ENCODE measurements at places on chromosomes 12 and 14. TPM values are rescaled to one million over a fixed set of nuclear protein-coding genes. Genes with fewer than 3 reads are reported as not detected.

Gene ZBTB1
- total RNA-seq: 28.0 TPM

DNA sequence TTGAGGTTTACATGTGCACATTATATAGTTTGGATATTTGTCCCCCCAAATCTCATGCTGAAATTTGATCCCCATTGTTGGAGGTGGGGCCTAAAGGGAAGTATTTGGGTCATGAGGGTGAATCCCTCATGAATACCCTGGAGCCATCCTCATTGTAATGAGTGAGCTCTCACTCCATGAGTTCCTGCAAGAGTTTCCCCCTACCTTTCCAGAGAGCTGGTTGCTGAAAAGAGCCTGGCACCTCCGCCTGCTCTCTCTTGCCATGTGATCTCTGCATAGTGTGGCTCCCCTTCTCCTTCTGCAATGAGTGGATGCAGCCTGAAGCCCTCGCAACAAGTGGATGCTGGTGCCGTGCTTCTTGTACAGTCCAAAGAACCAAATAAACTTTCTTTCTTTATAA lies 234.3 kb upstream of the DIO2 start:
- no peak for DNase-seq

GRCh38 chr12:32586390-32586789 lies 92.7 kb upstream of the DNM1L start:
- DNase-seq: peak; percentile 61

Gene KRT78
- total RNA-seq: 0.36 TPM

- DNase-seq: no peak
Observed at GRCh38 chr12:68861890-68862289, 53.9 kb downstream of the MDM2 start.

GRCh38 chr12:7961395-7962178 lies 25.6 kb upstream of the SLC2A3 start:
- no peak for DNase-seq

GRCh38 chr12:1915082-1915968 lies 3.1 kb downstream of the CACNA2D4 start:
- no peak for DNase-seq

DNA sequence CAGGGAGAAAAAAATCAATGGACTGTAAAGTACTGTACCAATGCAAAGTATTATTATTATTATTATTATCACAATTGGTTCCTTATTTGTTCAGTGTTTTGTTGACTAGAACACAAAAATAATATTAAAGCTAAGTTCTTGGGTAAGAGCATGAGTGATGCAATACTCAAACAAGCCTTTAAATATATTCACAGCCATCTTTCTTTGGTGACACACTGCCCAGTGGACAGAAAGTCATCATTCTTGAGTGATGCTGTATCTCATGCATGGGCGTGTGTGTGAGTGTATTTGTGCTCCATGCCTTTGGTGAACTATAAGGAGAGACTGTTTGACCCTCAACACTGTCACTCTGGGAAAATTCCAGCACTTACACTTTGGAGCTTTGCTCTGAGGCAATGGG lies 93.6 kb downstream of the KCNK10 start:
- no peak for DNase-seq
